Activated CD8-positive, alpha-beta memory T cell treated with anti-CD3 and anti-CD28 coated beads for 4 hours (primary cell): ENCODE measurements at places on chromosomes 1 and 21.

DNA sequence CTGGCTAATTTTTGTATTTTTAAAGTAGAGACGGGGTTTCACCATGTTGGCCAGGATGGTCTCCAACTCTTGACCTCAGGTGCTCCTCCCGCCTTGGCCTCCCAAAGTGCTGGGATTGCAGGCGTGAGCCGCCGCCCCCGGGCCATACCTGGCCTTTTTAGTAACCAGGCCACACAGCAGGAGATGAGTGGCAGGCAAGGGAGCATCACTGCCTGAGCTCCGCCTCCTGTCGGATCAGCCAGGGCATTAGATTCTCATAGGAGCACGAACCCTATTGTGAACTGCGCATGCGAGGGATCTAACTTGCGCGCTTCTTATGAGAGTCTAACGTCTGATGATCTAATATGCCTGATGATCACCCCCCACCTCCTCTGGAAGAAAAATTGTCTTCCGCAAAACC lies 308.7 kb upstream of the PRMT6 start:
- DNase-seq: no peak

GRCh38 chr1:197918807-197919345 lies 1.7 kb downstream of the LHX9 start:
- DNase-seq: no peak

DNA sequence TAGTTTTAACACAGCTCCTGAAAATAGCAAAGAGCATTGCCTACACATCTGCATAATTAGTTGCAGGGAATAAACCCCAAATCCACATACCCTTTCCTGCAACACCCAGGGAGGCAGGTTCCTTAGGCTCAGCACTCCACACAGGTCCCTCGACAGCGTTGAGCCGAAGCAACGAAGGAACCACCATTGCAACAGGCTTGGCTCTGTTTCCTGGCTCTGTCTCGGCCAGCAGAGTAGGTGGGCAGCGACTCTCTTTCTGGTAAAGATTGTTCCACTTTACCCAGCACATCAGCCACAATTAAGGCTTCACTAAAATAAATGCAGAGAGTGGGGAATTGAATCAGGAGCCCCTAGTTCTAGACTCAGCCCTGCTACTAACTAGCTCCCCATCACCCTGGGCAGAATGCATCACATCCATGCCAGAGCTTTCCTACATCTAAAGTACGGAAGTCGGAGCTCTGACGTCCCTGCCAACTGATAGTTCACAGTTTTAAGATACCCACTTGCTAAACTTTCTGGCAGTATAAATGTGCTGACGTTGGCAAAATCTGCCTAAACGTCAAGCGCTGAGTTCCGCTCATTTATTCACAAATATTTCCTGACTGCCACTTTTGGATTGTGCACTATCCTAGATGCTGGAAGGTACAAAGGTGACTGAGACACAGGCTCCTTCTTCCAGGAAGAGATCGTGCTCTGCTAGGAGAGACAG lies 79.0 kb upstream of the COA6 start:
- DNase-seq: no peak

DNA sequence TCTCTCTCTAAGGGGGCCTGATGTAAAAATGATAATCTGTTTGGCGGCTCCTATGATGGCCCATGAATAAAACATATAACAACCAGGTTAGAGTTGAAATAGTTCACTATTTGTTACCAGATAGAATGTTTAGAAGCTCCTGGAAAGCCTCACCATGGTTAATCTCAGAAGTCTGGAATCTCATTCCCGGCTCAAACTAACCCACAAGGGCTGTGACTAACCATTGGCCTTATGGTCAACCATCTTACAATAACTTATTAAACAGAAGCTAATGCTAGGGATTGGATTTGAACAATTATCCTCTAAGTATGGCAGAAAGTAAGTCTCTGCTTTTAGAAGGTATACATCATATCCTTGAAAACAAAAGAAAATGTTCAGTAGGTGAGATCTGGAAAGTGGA lies 134.1 kb upstream of the ADGRL2 start:
- no peak for DNase-seq

- no peak for DNase-seq
These were observed 105.9 kb upstream of the SLC45A1 start for GRCh38 chr1:8211883-8212579.

- no peak for DNase-seq
These were observed 35.2 kb downstream of the TGFB2 start for GRCh38 chr1:218380125-218380977.

GRCh38 chr1:1858382-1859086 lies 32.4 kb downstream of the GNB1 start:
- DNase-seq: no peak

GRCh38 chr1:3127738-3128137 lies 58.7 kb downstream of the PRDM16 start:
- no peak for DNase-seq

DNA sequence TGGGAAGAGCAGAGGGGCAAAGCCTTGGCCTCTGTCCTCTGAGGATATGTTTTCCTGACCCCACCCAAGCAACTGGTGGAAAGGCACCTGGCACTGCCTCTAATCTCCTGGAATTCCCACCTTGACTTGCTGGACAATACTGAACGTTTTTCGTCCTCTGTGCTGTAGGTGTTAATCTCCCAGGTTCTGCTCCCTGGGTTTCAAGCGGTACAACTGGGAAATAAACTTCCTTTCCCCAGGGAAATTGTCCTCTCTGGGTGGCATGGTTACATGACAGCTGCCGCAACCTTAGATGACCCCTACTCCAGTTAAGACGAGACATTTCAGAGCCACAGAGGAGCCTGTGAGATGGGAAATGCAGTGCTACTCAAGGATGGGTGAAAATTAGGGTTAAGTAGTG lies 57.3 kb upstream of the BCAR3 start:
- DNase-seq: no peak

- no peak for DNase-seq
These were observed 89.8 kb downstream of the TMEM200B start for GRCh38 chr1:29033829-29034466.

GRCh38 chr1:175094626-175095025 lies 27.0 kb downstream of the TNN start:
- no peak for DNase-seq

DNA sequence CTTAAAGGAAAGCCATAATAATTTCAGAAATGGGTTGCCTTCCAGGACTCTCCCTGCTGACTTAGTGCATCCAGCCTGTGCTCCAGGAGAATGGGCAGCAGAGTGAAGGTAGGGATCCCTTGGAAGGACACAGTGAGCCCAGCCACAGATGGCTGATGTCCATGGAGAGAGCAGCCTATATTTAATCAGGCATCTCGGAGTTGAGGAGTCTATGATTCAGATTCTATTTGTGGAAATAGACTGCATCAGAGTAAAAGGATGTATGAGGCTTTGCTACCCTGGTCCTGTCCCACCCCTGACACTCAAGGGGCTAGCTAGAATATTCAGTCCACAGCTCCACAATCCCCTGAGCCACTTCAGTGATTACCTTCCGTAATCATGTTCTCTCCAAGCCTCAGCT lies 43.8 kb upstream of the PBX1 start:
- no peak for DNase-seq

DNA sequence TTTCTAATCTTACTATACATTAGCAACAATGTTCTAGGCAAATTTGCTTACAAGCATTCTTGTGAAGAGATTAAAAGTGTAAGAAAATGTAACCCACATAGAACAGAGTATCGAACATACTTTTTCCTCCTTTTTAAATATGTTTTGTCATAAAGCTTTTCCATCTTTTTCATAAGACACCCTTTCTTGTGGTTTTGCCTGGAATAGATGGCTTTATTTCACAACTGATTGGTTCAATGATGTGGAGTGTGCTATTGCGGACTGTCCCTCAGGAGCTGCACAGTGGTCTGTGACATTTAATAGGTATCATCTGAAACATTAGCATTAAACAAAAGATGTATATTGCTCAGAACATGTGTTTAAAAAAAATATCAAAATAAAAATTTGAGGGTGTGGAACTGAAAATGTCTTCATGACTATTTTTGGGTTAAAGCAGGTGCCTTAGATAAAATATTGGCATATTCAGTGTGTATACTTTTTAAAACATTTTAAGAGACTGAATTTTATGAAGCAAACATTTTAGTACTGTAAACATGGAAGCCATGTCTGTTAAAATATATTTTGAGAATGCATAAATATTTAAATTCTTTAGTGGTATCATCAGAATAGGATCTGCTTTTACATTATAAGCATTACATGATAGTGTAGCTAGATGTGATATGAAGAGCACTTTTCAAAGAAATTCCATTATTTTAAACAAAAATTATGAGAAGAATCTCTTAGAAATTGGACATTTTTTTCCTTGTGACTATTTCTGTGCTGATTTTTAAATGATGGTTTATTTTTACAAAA lies 48.3 kb upstream of the C1orf146 start:
- no peak for DNase-seq

GRCh38 chr1:76289692-76290091 lies 215.1 kb downstream of the ST6GALNAC3 start:
- no peak for DNase-seq
